ENCODE measurements at places on chromosomes 12 and 14. TPM values are rescaled to one million over a fixed set of nuclear protein-coding genes. Genes with fewer than 3 reads are reported as not detected.

DNA sequence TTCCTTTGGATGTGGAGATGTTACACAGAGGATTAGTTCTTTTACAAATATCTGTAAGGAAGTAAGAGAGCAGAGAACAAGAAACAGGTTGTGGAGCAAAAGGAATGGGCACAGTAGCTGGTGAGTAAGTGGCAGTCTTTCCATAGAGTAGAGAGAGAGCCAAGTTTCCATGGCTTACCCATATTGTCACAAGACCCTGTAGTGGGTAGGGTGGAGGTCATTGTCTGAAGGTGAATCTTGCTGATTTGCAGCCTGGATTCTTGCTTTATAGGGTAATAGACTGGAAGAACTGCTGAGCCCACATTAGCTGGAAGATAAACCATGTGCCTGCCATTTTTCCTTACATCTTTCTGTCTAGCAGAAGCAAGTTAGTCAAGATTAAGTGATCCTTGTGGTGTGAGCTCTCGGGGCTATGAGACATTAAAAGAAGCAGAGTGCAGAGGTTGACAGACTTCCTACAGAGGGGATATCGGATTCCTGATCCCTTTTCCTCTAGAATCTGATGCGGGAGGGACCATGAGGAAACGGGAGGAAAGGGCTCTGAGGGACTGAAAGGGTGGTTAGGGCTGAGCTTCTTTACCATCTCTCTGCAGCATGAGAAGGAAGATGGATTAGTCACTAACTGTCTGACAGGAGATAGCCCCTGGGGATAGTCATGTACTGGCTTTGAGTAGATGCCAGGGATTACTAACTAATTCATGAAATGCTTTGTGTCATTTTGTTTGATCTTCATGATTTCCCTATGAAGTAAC, 44.0 kb upstream of the LRTM2 start:
- DNase-seq, result peak; percentile 92

GRCh38 chr12:120115692-120116440, 687 bp downstream of the RAB35 start:
- DNase-seq, result peak; percentile 24

- no peak for DNase-seq
Measured at GRCh38 chr14:51877810-51878209, 17.4 kb downstream of the GNG2 start.

DNA sequence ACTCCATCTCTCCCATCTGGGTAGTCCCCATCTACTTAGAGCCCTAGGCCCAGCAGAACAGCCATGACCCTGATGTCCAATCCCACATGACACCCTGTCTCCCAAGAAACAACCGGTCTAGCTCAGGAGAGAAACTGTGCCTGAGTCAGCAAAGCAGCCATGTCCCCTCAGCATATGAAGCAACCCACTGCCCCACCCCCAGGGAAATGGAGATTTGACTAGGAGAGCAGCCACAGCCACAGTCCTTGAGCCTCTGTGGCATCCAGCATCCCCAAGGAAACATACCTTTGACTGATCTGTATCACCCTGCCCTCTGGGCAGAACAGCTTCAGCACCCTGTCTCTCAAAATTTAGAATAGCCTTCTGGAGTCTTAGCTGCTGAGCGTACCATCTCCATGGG, 641.9 kb upstream of the FBXO33 start:
- DNase-seq, result no peak

Gene AKAP3
- 2.3 TPM for total RNA-seq

Measured in RPMI7951 (cell line).